NCI-H187 treated with DMSO at 0.1 percent for 48 hours (cell line): ENCODE measurements at places on chromosomes 5 and 9.
A peak's percentile ranks its signal among the peaks of the same experiment; 100 is the strongest.

DNA sequence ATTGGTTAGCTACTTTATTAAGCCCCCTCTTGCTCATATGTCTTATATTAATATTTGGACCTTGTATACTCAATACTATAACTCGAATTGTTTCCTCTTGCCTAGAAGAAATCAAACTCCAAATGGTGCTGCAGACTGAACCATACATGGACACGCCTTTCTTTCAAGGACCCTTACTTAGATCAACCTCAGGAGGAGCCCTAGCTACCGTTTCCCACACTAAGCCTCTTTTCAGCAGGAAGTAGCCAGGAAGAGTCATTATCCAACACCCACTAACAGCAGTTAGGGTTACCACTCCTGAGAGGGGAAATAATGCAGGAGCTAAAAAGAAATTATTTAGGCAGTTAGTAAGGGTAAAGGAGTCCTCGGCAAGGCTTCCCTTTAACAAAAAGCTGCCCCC, 243.8 kb upstream of the PUM3 start:
- no peak for DNase-seq

DNA sequence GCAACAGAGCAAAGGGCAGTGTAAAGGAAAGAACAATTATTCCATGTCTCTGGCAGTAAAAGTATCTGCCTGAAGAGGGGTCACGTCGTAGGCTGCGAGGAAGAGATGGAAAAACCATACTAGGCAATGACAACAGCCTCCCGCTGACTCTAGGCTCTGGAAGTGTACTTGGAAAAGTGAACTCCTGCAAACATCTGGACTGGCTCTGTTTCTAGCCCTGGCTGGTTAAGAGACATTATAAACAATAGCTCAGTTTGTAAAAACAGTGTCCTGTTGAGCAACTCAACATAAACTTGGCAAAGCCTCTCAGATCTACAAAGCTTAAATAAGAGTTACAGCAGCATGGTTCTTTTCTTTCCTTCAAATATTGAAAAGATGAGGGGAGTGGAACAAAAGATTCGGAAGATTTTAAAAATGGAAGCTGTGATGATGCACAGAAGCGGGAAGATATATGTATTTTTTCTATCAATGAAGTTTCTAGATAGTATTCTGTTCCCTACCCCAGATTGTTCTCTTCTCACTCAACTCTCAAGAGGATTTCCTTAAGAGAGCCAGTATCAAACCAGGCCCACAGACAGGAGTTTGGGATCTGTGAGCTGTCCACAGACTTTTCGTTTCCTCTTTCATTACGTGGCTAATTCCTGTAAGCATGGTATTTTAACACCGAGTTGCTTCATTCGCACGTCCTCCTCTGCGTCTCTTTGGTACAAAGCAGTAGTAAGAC, 79.4 kb downstream of the SPTLC1 start:
- no peak for DNase-seq

GRCh38 chr5:8843771-8844170, 702.1 kb downstream of the SEMA5A start:
- peak; percentile 92 for DNase-seq

GRCh38 chr5:148201151-148201550, 1.7 kb upstream of the SPINK6 start:
- DNase-seq: no peak

DNA sequence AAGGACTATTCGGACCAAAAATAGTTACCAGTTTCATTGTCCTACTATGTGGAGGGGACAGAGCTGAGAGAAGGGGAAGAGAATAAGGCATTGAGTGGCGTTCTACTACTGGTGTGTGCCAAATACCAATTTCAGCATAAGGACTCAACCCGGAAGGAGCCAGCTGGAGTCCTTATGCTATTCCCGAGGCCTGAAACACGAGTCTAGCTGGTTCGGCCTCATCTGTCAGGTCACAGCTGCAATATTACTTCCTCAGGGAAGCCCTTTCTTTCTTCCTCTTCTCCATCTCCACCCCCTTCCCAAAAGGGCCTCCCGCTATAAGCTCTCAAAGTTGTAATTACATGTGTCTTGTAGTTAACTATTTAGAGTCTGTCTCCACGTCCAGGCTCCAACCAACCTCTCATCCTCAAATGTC, 20.5 kb upstream of the FER start:
- DNase-seq: no peak

DNA sequence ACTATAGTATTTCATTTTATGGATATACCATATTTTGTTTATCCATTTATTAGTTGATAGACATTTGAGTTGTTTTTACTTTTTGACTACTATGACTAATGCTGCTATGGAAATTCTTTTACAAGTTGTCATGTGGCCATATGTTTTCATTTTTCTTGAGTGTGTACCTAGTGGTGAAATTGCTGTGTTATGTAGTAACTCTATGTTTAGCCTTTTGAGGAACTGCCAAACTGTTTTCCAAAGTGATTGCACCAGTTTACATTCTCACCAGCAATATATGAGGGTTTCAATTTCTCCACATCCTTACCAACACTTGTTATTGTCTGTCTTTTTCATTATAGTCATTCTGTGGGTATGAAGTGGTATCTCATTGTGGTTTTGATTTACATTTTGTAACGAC, 75.4 kb downstream of the GRIA1 start:
- no peak for DNase-seq

DNA sequence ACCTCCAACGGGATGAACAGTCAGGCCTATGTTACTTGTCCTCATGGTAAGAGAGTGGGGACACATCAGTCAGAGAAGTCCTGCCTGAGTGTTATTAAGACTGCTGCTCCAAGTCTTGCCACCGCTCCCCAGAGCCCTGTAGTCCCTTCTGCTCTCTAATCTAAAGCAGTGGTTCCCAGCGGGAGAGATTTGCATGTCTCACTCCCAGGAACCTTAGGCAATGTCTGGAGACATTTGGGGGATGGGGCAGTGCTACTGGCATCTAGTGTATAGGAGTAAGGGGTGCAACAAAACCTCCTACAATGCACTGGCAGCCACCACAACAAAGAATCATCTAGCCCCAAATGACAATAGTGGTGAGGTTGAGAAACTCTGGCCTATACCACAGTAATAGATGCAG, 2.6 kb upstream of the SVEP1 start:
- DNase-seq: no peak

DNA sequence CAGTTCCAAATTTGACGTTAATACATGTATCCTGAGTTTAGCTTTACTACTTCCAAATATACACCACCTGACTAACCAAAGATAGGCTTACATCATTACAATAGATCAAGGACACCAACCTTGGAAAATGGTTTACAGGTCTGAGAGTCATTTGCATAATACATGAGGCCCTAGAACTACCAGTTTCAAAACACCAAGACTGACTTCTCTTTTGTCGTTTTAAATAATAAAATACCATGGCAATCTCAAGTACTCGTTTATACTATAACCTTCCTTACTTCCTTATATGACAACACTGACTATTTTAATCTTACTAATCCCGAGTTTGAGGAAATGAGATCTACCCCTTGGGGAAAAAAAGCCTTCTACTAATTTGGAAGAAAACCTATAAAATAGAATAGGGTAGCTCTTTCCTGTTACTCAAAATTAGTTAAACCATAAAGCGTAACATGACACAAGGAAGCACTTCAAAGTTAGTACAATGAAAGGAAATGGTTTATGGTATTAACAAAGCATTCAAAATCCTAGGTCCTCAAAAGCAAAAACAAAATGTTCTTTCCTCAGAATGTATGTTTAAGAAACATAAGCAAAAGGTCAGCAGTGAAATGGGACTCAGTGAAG, 42.1 kb downstream of the UBQLN1 start:
- DNase-seq: no peak

GRCh38 chr9:93133681-93134014, 403 bp downstream of the NINJ1 start:
- DNase-seq: no peak

DNA sequence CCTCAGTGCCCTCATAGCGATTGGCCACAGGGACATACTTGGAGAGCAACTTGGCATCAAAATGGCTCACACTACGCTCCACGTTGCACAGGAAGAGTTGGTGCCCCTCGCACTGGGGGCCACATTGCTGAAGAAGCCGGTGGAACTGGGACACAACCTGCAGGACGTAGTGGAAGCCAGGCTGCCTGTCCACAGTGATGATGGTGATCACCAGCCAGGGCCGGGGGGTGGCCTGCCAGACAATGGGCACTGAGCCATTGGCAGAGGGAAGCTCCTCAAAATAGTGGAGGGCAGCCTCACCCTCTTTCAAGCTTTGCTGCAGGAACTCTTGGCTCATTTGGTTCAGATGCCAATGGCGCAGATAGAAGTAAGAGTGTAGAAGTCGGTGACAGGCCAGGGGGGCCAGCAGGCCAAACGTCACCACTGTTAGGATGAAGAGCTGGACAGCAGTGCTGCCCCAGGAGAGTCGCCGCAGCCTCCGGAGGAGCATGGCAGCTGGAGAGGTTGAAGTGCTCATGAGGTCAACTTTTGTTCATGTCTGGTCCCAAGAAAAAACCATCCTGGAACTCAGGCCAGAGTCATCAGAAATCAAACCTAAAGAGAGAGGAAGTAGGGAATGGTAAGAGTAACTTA, 41.1 kb upstream of the ALDOB start:
- no peak for DNase-seq

- DNase-seq: no peak
Measured at GRCh38 chr5:164708831-164709230, 1203.4 kb downstream of the MAT2B start.

- no peak for DNase-seq
Measured at GRCh38 chr5:93076566-93076965, 504.5 kb downstream of the NR2F1-AS1 start.

DNA sequence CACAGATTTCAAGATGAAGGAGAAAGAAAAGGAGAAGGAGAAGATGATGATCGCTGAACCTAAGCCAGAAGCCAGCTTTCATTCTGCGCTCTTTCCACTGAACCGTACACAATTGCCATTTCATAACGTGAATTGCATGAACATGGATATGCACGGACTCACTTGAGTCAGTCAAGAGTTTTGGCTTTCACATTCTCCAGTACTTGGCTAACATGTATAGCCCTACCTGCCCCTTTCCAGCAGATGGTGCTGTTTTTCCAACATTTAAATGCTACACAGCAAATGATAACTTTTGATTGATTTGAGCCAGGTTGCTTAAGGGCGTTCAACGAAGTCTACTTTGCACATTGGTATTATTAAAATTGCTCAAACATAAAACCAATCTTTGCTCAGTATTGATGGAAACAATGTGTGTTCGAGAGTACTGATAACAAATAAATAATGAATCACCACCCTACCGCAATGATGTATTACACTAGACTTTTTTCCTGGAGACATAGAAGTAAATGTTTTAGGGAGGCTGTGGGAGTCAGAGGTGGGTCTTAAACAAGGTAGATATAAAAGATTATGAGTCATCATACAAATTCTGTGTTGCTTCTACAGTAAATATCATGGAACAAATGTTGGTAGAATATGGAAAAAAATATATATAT, 196.4 kb downstream of the TRPM3 start:
- peak; percentile 27 for DNase-seq

DNA sequence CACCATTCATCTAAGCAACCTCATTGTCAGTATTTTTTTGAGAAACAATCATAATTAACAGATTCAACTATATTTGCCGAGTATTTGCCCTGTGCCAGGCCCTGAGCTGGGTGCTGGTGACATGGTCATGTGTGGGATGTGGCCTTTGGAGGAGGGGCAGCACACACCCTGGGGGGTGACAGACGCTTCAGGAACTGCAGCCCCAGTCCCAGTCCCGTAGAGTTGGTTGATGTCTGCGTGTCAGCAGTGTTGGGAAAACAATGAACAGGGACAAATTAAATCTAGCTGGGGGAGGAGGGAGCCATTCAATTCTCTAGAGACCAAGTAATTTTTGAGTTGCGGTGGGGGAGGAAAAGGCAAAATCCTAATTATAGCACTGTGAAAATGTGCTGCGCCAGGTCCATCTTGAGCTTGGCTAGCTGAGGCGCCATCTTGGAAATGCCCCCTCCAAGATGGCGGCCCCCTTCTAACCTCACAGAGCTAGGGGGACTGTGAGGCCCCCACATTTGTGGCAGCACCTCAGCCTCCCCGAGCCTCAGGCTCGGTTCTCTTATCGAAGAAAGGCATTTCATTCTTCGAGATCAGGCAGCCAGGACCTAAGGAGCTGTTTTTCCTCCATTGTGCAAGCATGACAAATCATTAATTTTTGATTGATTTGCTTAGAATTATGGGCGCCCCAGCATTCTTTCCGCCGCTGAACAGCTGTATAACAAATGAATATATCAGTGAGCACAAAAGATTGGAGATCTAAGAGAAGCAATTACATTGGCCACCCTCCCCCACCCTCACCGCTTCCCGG, 87.8 kb downstream of the ZNF618 start:
- DNase-seq: no peak

DNA sequence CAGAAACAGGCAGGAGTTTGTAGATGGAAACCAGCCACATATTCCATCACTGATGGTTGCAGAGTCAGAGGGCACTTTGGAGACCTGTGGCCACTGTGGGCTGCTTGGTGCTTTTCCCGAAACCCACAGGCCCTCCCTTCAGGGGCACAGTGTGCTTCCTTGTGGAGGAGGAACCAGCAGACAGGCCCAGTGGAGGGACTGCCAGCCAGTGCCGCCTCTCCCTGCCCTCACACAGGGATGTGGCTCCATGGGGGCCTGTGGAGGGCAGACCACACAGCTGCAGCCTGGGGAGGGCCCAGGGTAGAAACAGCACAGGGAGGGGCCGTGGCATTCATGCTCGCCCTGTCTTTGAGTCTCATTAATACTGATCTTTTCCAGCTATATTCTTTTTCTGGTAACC, 35.2 kb downstream of the CEP72 start:
- no peak for DNase-seq

DNA sequence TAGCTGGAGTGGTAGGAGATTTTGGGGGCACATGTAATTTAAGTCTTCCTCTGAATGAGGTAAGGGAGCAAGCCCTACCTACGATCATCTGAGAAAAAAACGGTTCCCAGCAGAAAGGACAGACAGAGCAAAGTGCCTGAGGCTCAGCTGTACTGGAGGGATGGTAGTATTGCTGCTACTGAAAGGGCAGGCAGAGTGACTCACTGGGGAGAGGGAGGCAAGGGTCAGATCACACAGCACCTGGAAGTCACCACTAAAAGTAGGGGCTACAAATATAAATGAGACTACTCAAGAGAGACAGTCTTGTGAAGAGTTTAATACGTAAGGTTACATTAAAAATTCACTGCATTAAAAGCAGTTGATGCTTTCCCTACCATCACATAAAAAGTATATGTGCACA, 75.9 kb downstream of the NFIB start:
- DNase-seq: no peak

DNA sequence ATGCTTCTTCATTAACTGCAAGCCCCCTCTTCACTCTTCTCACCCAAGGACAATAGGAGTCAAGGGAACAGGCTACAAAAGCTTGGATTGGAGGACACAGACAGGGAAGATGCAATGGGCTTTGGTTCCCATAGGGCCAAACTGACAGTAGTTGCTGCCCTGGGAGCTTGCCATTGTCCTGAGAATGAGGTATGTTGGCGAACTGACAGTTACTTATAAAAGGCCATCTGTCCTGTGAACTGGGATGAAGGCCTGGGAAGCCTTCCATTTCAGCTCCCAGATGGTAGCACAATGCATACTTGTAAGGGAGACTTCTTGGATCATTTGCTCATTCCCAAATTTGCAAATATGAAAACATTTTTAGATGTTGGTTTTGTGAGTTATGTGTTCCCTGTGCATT, 88.9 kb downstream of the SNCAIP start:
- DNase-seq: no peak

- DNase-seq: no peak
Measured at GRCh38 chr5:135738564-135738875, 95.9 kb upstream of the SLC25A48 start.
